ENCODE measurements at places on chromosomes 6 and 20.

GRCh38 chr6:90295854-90296340, 746 bp downstream of the BACH2 start:
- peak; percentile 86 for DNase-seq

DNA sequence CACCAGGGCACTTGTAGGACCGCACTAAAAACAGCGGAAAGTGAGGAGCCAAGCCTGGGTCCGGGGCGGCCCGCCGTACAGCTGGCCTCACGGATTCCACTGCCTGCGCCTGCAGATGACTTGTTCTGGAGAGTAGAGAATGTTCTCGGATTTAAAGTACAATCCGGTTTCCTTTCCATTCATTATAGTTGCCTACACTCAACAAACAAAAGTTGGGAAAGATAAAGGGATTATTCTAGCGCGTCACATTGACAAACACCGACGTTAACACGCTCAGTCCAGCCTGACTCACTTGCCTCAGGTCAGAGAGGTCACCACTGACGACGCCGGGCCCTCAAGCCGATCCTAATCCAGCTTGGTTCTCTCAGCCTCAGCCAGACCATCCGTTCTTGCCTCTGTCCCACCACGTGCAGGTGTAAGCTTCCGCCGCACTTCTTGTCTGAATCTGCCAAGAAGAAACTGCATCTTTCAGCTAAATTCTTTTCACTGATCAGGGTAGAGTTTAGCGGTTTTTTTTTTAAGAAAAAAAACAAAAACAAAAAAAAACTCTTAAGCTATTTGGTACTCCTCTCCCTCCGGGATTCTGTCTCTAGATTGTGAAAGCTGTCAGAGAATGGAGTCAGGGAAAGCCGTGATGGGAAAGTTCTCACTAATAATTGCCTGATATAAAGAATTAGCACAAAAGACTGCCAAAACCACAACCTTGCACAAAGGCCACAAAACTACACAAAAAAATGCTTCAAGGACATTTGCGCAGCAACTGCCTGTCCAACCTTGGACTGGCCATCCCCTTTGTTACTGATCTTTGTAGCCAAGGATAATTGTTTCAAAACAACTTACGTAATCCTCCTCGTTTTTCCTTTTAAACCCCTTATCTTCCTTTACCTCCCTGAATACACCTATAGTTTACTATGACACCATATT, 1.1 kb upstream of the PHF10 start:
- DNase-seq, result peak; percentile 65

DNA sequence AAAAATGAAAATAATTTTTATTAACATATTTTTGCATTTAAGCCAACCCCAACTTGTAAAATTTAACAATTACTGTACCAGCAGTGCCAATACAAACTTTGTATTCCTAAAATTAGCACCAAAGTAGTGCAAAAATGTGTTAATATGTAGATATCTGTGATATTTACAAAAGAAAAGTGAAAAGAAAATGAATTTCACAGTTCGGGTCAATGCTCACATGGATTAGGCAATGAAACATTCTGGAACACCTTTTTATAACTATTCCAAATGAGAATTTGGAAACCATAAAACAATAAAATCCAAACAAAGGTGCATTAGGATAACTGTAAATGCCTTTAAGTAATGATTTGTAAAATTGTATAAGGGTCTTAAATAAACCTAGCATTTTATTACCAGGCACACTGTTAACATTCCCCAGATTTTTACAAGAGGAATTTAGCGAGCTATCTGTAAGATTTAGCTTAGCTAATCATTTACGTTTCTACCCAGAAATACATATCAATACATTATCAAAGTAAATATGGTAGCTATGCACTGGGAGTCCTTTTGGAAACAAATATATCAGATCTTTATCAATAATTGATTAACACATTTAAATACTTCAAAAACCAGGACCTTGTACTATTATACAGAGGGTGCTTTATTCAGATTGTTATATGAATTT, 112.2 kb downstream of the MTFR2 start:
- no peak for DNase-seq

GRCh38 chr6:157224178-157224950, 99.0 kb downstream of the TMEM242 start:
- DNase-seq, result no peak

DNA sequence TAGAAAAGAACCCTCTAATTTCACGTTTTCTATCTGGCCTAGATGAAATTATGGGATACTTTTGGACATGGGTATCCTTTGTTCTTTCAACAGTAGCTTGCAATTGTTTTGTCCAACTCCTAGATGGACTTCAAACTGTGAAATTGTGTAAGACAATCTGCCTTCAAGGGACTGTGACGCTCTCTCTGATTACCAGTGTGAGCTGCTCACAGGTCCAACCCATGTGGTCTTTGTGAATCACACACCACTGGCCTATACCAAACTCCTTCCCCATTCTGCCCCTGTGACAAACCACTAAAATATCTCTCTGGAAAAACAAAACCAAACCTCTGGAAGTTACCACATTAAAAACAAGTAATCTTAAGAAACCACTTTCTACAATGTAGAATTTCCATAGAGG, 59.5 kb downstream of the NINL start:
- no peak for DNase-seq

GRCh38 chr20:33653900-33654596, 8.1 kb upstream of the C20orf144 start:
- DNase-seq, result no peak

All from frontal cortex (tissue), 4 donors.